ENCODE measurements at places on chromosomes 6 and 20.

DNA sequence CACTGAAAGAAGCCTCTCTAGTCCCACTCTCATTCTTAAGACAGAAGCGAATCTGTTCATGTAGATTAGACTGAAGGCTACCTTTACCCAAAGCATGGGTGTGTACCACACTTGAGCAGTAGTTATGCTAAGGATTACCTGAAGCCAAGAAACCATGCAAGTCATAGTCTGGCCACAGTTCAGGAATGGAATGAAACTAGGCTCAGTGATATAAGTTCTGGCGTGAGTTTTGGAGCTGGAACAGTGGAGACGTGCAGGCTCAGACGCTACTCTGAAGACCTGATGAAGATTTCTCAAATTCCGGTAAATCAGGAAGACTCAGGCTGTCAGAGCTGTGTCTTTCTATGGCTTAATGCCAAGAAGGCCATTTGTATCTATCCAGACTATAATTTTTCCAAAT lies 219.9 kb downstream of the HDGFL1 start:
- no peak for DNase-seq

DNA sequence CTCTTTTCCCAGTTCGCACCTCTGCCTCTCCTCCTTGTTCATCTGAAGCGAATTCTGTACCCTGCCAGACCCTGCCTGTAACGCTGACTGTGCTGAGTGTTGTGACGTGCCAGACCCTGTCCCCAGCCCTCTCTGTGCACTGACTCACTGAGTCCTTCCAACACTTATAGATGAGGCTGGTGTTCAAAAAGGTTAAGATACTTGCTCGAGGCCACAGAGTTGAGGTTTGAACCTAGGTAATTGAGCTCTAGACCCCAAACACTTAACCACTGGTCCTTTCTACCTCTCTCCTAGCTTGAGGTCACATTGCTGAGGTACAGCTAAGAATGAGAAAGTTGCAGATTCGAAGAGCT lies 45.7 kb upstream of the NEDD9 start:
- DNase-seq = peak; percentile 81

- DNase-seq = no peak
These were observed 19.7 kb downstream of the KLHL31 start for GRCh38 chr6:53645859-53646258.

- no peak for DNase-seq
These were observed 167.4 kb upstream of the THBS2 start for GRCh38 chr6:169420912-169421543.

DNA sequence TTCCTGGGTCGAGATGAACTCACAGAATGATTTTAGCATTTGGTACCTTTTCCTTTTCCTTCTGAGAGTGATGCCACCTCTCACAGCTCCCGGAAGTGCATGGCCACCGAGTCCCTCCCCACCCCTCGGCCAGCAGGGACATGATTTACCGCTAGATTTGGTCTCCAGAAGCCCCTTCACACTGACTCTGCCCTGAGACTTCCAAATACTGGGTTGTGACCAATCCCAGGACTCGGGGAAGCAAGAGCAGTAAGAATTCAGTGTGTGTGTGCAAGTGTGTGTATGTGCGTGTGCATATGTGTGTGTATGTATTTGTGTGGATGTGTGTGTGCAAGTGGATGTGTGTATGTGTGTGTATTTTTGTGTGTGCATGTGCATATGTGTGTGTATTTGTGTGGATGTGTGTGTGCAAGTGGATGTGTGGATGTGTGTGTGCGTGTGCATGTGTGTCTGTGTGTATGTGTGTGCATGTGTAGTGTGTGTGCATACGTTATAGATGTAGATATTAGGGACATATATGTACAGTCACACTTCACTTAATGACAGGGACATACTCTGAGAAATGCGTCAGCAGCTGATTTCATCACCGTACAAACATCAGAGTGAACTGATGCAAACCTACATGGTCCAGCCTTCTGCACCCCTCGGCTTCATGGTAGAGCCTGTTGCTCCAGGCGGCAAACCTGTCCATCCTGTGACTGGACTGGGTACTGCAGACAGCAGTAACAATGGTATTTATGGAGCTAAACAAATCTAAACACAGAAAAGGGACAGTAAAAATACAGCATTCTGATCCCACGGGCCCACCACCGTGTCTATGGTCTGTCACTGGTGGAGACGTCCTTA lies 374.5 kb downstream of the TAF4 start:
- no peak for DNase-seq

DNA sequence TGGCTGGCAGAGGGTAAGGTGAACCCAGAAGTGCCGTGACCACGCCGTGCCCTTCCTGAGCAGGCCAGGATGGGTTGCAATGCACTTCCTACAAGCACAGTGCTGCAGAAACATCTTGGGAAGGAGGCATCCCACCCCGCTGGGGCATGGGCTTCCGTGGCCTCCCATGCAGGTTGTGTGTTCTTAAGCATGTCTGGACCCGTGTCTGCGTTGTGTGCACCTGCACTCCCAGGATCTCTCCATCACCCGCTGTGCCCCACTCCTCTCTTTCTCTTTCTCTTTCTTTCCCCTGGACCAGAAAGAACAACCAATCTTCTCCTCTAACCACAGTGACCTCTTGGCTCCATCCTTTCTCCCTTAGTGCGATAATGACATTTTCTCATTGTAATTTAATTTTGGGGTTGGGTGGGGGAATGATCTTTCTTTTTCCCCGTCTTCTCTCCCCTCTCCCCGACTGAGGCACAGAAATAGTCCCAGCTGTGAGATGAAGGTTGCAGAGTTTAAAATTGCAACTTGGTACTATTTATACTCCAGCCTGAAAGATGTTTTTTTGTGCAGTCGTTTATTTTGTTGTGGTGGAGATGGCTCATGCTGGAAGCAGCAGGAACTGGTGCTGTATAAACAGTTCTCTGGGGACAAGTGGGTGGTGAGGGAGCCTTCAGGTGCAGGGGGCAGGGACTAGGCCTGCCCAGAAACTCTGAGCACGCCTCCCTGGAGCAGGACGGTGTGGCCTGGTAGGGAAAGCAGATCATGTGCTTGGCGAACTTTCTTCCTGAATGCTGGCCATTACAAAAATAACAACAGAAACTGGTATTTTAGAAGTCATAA lies 20.5 kb downstream of the BCAS4 start:
- no peak for DNase-seq

DNA sequence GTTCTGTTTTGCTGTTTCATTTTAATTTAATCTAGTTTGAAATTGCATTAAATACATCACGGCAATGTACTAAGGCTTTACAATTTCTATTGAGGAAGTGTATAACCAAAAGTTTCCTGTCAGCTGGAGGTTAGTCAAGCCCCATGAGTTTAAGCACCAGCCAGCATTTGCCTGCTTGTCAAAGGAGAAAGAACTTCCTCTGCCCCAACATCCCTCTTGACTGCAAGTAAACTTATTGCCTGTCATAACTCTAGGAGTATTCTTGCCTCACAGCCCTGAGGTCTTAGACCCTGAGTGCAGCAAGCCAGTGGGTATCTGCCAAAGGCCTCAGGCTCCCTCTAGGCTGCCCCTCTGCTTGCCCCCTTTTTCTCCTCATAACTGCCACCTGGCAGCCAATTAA lies 106.7 kb upstream of the INSM1 start:
- DNase-seq = no peak

All from activated CD8-positive, alpha-beta memory T cell treated with anti-CD3 and anti-CD28 coated beads, Interleukin-2, amount 10 ng/mL, durations not matched to agents 7 days and 5 days (primary cell).